Tibial nerve (tissue), 4 donors: ENCODE measurements at places on chromosomes 2 and 18. TPM values are rescaled to one million over a fixed set of nuclear protein-coding genes. Genes with fewer than 3 reads are reported as not detected.

- no peaks in the 10 kb centered on the region for H3K4me1 ChIP-seq
- no peaks in the 10 kb centered on the region for H3K27me3 ChIP-seq
- H3K4me3 ChIP-seq, result no peak overlapping the region
- H3K36me3 ChIP-seq, result no peaks in the 10 kb centered on the region
- no peak overlapping the region for H3K27ac ChIP-seq
Observed at GRCh38 chr2:188079196-188079595, 212.5 kb upstream of the GULP1 start.

DNA sequence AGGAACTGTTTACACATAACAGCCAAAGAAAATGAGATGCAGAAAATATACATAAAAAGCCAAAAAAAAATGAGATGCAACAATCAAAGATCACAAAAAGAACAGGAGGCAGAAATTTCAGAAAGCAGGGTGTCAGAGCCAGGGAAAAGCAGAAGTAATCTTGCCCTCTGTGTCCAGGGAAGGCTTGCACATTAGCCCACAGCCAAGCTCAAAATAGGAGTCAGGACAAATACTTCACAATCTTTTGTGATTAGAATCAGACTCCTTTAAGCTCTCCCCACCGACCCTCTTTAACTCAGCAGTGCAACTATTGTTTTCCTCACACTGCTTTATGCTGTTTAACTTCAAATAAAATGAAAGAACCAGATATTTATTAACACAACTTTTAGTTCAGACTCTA lies 34.6 kb downstream of the IAH1 start:
- peaks cover 7% of the 10 kb centered on the region for H3K36me3 ChIP-seq
- H3K27me3 ChIP-seq, result no peaks in the 10 kb centered on the region
- H3K27ac ChIP-seq, result peak overlapping the region; percentile 44
- peaks cover 23% of the 10 kb centered on the region for H3K4me1 ChIP-seq
- DNase-seq, result no peak
- no peak overlapping the region for H3K4me3 ChIP-seq

GRCh38 chr2:221204699-221205098 lies 367.4 kb downstream of the EPHA4 start:
- no peaks in the 10 kb centered on the region for H3K4me1 ChIP-seq
- H3K27me3 ChIP-seq, result no peaks in the 10 kb centered on the region
- no peak overlapping the region for H3K27ac ChIP-seq
- no peaks in the 10 kb centered on the region for H3K36me3 ChIP-seq
- DNase-seq, result no peak

GRCh38 chr18:31244771-31245394 lies 73.1 kb upstream of the DSG1 start:
- no peak overlapping the region for H3K4me3 ChIP-seq
- H3K36me3 ChIP-seq, result no peaks in the 10 kb centered on the region

DNA sequence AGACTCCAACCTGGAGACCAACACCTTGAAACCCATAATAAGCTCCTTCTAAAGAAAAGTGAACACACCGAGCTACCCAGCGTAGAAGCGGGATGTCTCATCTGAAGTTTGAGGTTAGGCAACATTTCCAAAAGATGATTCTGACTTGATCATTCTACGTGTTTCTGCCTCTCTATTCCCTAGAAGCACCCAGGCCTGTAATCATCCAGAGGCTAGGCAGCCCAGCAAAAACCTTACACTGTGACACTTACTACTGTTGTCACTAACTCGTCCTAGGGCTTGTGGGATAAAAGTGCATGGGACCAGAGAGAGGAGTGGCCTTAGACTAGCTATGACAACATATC lies 1.4 kb downstream of the ZBTB14 start:
- peak overlapping the region; percentile 52 for H3K4me3 ChIP-seq
- no peaks in the 10 kb centered on the region for H3K27me3 ChIP-seq
- peaks cover 10% of the 10 kb centered on the region for H3K4me1 ChIP-seq
- H3K36me3 ChIP-seq, result no peaks in the 10 kb centered on the region
- H3K27ac ChIP-seq, result peak overlapping the region; percentile 68
- DNase-seq, result no peak

DNA sequence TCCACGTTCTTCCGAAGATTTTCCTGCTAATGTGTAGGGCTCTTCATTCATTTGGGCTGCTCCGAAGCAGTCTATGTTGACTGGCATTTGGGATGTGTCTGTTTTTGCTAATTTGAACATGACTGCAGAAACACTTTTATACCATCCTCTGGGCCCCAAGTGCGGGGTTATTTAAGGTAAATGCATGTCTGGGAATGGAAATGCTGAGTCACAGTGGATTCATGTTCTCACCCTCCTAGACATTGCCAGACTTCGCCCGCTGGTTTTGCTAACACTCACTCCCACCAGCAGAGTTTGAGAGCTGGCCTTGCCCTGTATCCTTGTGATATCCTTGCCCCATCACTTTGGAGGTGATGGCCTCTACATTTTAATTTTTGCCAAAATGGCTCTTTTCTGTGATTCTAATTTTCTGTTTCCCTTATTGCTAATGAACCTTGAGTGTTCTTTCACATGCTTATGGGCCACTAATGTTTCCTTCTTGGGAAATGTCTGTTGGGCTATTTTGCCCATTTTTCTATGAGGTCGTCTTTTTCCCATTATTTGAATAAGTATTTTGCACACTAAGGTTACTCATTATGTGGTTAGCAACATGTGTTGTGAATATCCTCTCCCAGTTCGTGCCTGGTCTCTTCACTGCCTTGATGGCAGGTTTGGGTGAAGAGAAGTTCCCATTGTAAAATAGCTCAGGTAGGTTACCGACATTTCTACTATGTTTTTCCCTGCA lies 204.1 kb downstream of the GLI2 start:
- H3K36me3 ChIP-seq, result no peaks in the 10 kb centered on the region
- H3K4me3 ChIP-seq, result no peak overlapping the region
- H3K4me1 ChIP-seq, result no peaks in the 10 kb centered on the region
- H3K27me3 ChIP-seq, result no peaks in the 10 kb centered on the region
- H3K27ac ChIP-seq, result no peak overlapping the region

GRCh38 chr2:152047824-152048471 lies 50.9 kb downstream of the CACNB4 start:
- no peaks in the 10 kb centered on the region for H3K36me3 ChIP-seq
- no peak for DNase-seq
- H3K4me3 ChIP-seq, result no peak overlapping the region
- H3K27ac ChIP-seq, result no peak overlapping the region
- no peaks in the 10 kb centered on the region for H3K27me3 ChIP-seq

The CDK15 gene
- total RNA-seq, result 1.8 TPM
